ENCODE measurements at places on chromosomes 7 and 10. TPM values are rescaled to one million over a fixed set of nuclear protein-coding genes. Genes with fewer than 3 reads are reported as not detected.

The IDI2 gene
- not detected for total RNA-seq

The PRR15 gene
- 2.7 TPM for total RNA-seq

The HABP2 gene
- total RNA-seq = 0.12 TPM

The MYO1G gene
- total RNA-seq = 0.13 TPM

The CALD1 gene
- total RNA-seq = 93.1 TPM

The CPED1 gene
- total RNA-seq = not detected

The GPR85 gene
- not detected for total RNA-seq

The TWNK gene
- total RNA-seq = 46.7 TPM

The VGF gene
- total RNA-seq = 8.9 TPM

The XRCC2 gene
- 4.5 TPM for total RNA-seq

The TRAPPC14 gene
- 8.3 TPM for total RNA-seq

The SFMBT2 gene
- 6.2 TPM for total RNA-seq

The ATOH7 gene
- 0.22 TPM for total RNA-seq

The GHRHR gene
- total RNA-seq = not detected

The RAMP3 gene
- not detected for total RNA-seq

The IQCE gene
- 7.6 TPM for total RNA-seq

The PTPN20 gene
- 4.5 TPM for total RNA-seq

The ANKRD61 gene
- 0.22 TPM for total RNA-seq

The FXYD4 gene
- not detected for total RNA-seq

The CPA2 gene
- not detected for total RNA-seq

The FZD8 gene
- total RNA-seq = 7.0 TPM

The ZPBP gene
- total RNA-seq = not detected

The TFR2 gene
- total RNA-seq = 2.1 TPM

The NUTM2E gene
- total RNA-seq = 0.40 TPM

The PLPP4 gene
- not detected for total RNA-seq

The SPDYE6 gene
- total RNA-seq = not detected

The CHAT gene
- total RNA-seq = not detected

The HYAL4 gene
- total RNA-seq = not detected

The MYL10 gene
- not detected for total RNA-seq

The LLCFC1 gene
- total RNA-seq = not detected

The SEMA3C gene
- 63.0 TPM for total RNA-seq

The RARRES2 gene
- total RNA-seq = not detected

The GTPBP4 gene
- total RNA-seq = 97.3 TPM

The ZNF239 gene
- total RNA-seq = 2.3 TPM

The ABLIM1 gene
- 44.0 TPM for total RNA-seq

The CYP3A5 gene
- total RNA-seq = 1.9 TPM

The TUBAL3 gene
- 0.33 TPM for total RNA-seq

The FRMPD2 gene
- total RNA-seq = not detected

The NKX6-2 gene
- 0.32 TPM for total RNA-seq

The ENTPD1 gene
- 0.17 TPM for total RNA-seq

The SPOCK2 gene
- 0.39 TPM for total RNA-seq

The GPC2 gene
- total RNA-seq = 0.96 TPM

The AOC1 gene
- total RNA-seq = not detected

The MBL2 gene
- not detected for total RNA-seq

The LDB3 gene
- 0.06 TPM for total RNA-seq

The ANKRD2 gene
- total RNA-seq = 6.4 TPM

The VWC2 gene
- not detected for total RNA-seq

The CDH23 gene
- total RNA-seq = 3.9 TPM

The NPVF gene
- not detected for total RNA-seq

Data from A549 treated with ZK216348 at 1 μM for 4 hours (cell line).